Urinary bladder (tissue), 4 donors: ENCODE measurements at places on chromosomes 12 and 14.

DNA sequence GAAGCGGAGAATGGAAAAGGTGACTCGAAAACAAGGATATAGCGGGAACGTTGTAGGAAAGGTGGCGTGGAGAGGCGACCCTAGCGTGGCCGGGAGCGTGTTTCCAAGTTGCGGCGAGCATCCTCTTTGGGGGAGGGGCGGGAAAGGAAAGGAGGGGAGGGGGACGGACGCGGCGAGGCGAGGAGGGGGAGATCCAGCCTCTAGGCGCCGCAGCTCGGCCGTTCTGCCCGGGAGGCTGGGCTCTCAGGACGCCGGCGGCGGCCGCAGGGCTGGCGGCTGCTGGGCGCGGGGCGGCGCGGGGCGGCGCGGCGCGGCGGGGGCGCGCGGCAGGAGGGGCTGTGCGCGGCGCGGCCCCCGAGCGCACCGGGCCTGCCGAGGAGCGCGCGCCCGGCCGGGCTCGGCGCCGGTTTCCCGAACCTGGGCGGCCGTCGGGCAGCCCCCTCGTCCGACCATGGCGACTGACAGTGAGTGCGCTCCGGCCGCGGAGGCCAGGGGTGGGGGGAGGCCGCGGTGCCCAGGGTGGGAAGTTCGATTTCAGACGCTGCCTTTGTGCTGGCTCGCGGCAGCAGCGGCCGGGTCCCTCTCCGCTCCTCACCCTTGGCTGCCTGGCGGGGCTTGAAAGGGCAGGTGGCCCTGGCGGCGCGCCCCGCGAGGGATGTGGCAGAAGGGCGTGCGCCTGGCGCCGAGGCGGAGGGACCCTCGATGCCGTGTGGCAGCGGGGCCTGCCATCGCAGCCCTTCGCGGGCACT lies 50.3 kb downstream of the SNAPC1 start:
- DNase-seq = no peak

DNA sequence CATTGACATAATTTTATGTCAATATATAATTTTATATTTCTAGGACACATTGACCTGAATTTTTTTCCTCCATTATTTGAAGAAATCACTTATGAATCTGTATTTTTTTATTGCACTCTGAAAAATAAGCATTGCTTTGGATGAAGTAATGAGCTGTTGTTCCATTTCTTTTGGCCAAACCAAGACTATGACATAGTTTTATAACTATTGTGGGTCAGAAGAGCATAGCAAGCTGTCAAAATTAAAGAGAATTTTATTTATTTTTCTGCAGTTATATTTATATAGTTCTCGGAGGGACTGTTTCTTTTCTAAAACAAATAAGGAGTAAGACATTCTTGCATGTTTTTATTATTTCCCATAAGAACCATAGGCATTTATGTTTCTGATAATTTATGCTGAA lies 8.5 kb downstream of the C12orf75 start:
- no peak for DNase-seq

DNA sequence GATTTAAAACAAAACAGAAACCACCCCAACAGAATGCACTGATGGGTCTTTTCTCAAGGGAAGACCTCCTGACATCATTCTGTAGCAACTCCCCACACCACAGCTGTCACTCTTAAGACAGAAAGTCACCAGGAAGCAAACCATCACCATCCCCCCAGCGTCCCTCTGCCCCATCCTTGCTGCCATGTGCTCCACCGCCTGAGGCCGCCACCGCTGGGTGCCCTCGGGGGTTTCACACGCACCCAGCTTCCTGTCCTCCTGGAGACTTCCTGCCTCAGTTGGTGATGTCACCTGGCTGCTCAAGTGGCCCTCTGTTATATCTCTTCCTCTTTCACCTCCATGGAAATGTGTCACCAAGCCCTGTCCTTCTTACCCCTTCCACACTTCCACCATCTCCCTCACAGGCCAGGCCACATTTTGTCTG lies 71.4 kb upstream of the GPR68 start:
- no peak for DNase-seq

- DNase-seq = no peak
Measured at GRCh38 chr12:116423094-116423493, 136.1 kb upstream of the MAP1LC3B2 start.

GRCh38 chr12:121871467-121871866 lies 12.8 kb upstream of the HPD start:
- no peak for DNase-seq

GRCh38 chr12:100508751-100509150 lies 35.1 kb downstream of the NR1H4 start:
- DNase-seq = no peak

DNA sequence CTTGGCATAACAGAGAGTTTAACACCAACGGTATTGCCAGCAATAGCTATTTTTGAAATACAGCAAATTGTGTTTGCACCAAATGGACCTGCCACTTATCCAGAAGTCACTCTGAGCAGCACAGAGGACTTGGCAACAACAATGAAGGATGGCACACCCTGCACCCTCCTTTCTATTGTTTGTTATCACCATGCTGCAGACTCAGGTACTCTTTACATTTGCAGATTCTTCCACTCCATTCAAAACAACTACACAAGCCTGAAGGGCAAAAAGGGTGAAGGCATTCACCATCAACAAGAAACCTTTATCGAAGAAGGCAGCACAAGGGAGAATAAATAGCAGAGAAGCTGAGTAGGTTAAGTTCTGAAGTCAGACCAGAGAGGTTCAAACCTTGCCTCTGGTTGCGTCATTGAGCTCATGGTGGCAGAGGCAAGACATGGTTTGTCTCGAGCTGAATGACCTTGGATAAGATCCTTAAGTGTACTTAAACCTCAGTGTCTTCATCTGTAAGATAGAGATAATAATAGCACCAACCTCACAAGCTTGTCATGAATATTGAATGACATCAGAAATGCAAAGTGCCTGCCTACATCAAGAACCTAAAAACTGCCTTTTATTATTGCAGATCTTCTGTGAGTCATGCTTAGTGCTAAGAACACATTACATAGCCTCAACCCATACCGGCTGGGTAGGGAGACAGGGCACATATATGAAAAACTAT lies 1.4 kb upstream of the ACSM4 start:
- DNase-seq = no peak
